Endodermal cell (in vitro differentiated cells): ENCODE measurements at places on chromosomes 3 and 15. TPM values are rescaled to one million over a fixed set of nuclear protein-coding genes. Genes with fewer than 3 reads are reported as not detected.

Gene SKOR1
- 0.14 and 0.37 TPM in 2 replicates for total RNA-seq

Gene NPAP1
- 0.14 and 0.29 TPM in 2 replicates for total RNA-seq

Gene RTP3
- not detected in 3 replicates for total RNA-seq

Gene LRRC31
- total RNA-seq: not detected in 2 replicates

Gene CRYGS
- total RNA-seq: 2.0 and 2.4 TPM in 2 replicates

Gene SI
- not detected in 2 replicates for total RNA-seq

Gene FBXW12
- total RNA-seq: 0.13 TPM in 1 of 2 replicates, not detected in the other

Gene KNG1
- not detected in 2 replicates for total RNA-seq

Gene KLHL40
- total RNA-seq: not detected in 3 replicates

DNA sequence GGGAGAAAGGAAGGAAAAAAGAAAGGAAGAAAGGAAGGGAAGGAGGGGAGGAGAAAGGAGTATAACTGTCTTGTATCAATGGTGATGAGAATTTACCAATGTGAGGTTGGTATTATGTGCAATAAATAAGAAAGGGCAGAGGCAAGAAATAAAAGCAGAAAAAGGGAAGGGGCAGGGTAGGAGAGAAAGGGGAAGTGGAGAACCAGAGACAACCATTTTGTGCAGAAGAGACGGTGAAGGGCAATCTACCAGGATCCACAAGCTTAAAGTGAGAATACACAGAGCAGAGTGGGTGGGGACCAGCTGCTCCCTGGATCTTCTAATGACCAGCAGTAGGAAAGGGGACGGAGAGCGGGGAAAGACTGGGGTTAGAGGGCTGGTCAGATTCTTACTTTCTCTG, 106.9 kb upstream of the SLCO2A1 start:
- H3K27me3 ChIP-seq: no peaks in the 10 kb centered on the region
- no peak overlapping the region for H3K4me3 ChIP-seq
- no peak for DNase-seq
- no peaks in the 10 kb centered on the region for H3K36me3 ChIP-seq

GRCh38 chr15:29522373-29523276, 253.0 kb upstream of the NSMCE3 start:
- no peaks in the 10 kb centered on the region for H3K4me1 ChIP-seq
- no peak for DNase-seq
- no peaks in the 10 kb centered on the region for H3K36me3 ChIP-seq
- no peak overlapping the region for H3K4me3 ChIP-seq
- no peaks in the 10 kb centered on the region for H3K27me3 ChIP-seq
- no peak overlapping the region for H3K27ac ChIP-seq

DNA sequence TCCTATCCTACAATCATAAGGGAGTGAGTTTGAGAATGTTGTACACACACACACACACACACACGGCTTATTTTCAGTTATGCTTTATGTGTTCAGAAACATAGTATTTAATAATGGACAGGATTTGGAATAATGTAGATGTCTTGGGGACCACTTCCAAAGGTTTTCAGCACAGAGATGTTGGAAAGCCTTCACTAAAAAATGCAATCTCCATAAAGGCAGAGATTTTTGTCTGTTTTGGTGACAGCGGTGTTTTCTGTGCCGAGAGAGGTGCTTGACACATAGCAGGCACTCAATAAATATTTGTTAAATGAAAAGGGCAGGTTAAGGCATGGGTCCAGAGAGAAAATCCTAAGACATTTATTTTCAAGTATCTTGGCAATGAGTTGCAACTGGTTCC, 428.2 kb upstream of the RGMA start:
- H3K36me3 ChIP-seq: no peaks in the 10 kb centered on the region
- no peak overlapping the region for H3K27ac ChIP-seq
- no peaks in the 10 kb centered on the region for H3K27me3 ChIP-seq
- no peaks in the 10 kb centered on the region for H3K4me1 ChIP-seq
- H3K4me3 ChIP-seq: no peak overlapping the region

DNA sequence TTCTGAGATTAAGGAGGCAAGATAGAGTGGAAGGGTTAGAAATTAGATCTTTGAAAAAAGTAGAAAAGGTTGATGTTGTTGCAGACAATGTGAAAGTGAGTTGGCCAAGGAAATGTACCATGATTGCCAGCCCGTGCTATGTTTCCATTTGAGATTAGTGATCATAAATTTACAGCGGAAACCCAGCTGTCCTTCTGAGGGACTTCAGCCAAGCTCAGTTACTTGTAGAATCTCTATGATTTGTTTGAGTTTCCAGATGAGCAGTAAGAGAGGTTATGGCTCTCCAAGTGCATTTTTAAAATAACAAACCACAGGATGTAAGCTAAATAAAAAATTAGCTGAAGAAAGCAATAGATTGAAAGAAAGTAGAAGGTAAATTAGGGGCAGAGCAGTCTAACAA, 54.2 kb upstream of the RBMS3 start:
- H3K4me1 ChIP-seq: no peaks in the 10 kb centered on the region
- no peaks in the 10 kb centered on the region for H3K27me3 ChIP-seq
- DNase-seq: no peak
- no peak overlapping the region for H3K27ac ChIP-seq
- no peak overlapping the region for H3K4me3 ChIP-seq

GRCh38 chr3:140285380-140285779, 350.4 kb downstream of the CLSTN2 start:
- H3K4me1 ChIP-seq: peaks cover 5% of the 10 kb centered on the region
- no peak overlapping the region for H3K4me3 ChIP-seq
- no peak overlapping the region for H3K27ac ChIP-seq
- DNase-seq: no peak
- no peaks in the 10 kb centered on the region for H3K27me3 ChIP-seq

- no peaks in the 10 kb centered on the region for H3K4me1 ChIP-seq
- no peak overlapping the region for H3K27ac ChIP-seq
- no peaks in the 10 kb centered on the region for H3K36me3 ChIP-seq
- H3K27me3 ChIP-seq: no peaks in the 10 kb centered on the region
- no peak overlapping the region for H3K4me3 ChIP-seq
- peak; percentile 57 for DNase-seq
These were observed 22.1 kb upstream of the ATP2B2 start for GRCh38 chr3:10527295-10528001.

- no peak overlapping the region for H3K27ac ChIP-seq
- H3K27me3 ChIP-seq: no peaks in the 10 kb centered on the region
- no peaks in the 10 kb centered on the region for H3K36me3 ChIP-seq
- peaks cover 4% of the 10 kb centered on the region for H3K4me1 ChIP-seq
- no peak for DNase-seq
These were observed 466.7 kb downstream of the ERC2 start for GRCh38 chr3:56001537-56001936.

DNA sequence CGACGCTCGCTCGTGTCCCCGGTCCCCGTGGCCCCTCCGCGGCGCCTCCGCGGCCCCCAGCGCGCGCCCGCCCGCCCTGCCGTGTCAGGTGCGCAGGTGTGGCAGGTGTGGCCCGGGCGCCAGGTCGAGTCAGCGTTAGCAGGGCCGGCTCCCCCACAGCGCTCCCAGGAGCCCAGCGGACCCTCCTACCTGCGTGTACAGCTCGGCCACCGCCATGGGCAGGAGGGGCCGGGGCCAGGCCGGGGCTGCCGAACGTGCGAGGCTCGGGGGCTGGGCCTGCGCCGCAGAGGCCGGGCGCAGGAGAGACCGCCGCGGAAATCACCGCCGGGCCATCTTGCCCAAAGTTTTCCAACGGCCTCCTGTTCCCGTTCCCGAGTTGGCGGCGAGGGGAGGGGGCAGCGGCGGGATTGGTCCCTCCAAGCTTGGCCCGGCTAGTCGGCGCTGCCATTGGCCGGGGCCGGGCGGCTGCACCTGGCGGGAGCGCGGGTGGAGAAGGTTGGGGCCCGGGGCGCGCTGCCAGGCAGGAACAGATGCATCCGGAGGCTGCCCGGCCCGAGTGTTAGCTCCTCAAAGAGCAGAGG, at the start of gene MYO5C:
MYO5C (minus strand) TSS at position 384 of the 581 bp plus-strand sequence; CDS start at position 216, 168 bp downstream.
- H3K4me3 ChIP-seq: peak within 1 kb of the TSS; percentile 71
- H3K27ac ChIP-seq: no peak within 1 kb of the TSS

- DNase-seq: peak; percentile 59
- no peak overlapping the region for H3K27ac ChIP-seq
- no peaks in the 10 kb centered on the region for H3K4me1 ChIP-seq
- no peaks in the 10 kb centered on the region for H3K27me3 ChIP-seq
- no peaks in the 10 kb centered on the region for H3K36me3 ChIP-seq
These were observed 301.8 kb upstream of the PDZRN3 start for GRCh38 chr3:73926360-73927202.

- DNase-seq: peak; percentile 67
- H3K27me3 ChIP-seq: peaks cover 74% of the 10 kb centered on the region
- H3K4me3 ChIP-seq: peak overlapping the region; percentile 95
- H3K27ac ChIP-seq: peak overlapping the region; percentile 47
- H3K36me3 ChIP-seq: no peaks in the 10 kb centered on the region
These were observed 3.0 kb downstream of the MEIS2 start for GRCh38 chr15:37097144-37097919.

DNA sequence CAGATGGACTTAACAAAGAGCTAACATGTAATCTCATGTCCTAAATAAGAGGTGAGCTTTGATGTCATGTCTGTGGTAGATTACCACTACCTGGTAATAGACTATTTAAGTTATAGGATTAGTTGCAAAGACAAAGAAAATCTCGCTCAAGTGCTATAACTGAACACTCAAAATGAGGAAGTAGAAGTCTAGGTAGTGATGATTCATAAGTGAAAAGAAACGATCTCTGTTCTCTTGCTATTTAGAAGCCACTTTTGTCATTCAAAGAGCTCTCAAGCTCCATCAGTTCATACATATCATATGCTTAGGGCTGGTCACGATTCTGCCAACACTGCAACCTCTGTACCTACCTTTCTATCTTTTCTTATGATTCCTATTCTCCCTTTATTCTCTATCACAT, 110.9 kb downstream of the EDEM1 start:
- no peaks in the 10 kb centered on the region for H3K4me1 ChIP-seq
- H3K27ac ChIP-seq: no peak overlapping the region
- no peak for DNase-seq
- H3K4me3 ChIP-seq: no peak overlapping the region
- no peaks in the 10 kb centered on the region for H3K36me3 ChIP-seq

- no peak overlapping the region for H3K27ac ChIP-seq
- H3K4me3 ChIP-seq: no peak overlapping the region
- no peak for DNase-seq
- H3K36me3 ChIP-seq: peaks cover 8% of the 10 kb centered on the region
These were observed 276.2 kb upstream of the TBC1D5 start for GRCh38 chr3:18018491-18019160.

DNA sequence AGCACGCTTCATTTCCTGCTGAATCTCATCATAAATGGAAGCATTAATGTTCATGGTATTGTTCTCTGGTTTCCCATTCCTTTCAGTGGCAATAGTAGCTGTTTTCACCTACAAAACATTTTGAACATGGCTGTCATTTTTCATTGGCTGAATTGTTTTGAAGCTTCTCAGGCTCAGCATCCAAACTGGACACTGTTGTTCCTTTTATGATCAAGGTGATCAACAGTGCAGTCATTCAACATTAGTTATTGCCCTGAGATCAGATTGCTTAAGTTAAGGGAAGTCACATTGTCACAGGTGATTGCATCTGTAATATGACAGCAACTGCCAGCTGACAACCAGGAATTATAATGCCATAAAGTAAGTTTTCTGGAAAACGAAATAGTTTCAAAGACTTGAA, 46.9 kb downstream of the SATB1 start:
- H3K36me3 ChIP-seq: peaks cover 25% of the 10 kb centered on the region
- H3K4me3 ChIP-seq: no peak overlapping the region
- no peaks in the 10 kb centered on the region for H3K27me3 ChIP-seq
- no peak for DNase-seq

DNA sequence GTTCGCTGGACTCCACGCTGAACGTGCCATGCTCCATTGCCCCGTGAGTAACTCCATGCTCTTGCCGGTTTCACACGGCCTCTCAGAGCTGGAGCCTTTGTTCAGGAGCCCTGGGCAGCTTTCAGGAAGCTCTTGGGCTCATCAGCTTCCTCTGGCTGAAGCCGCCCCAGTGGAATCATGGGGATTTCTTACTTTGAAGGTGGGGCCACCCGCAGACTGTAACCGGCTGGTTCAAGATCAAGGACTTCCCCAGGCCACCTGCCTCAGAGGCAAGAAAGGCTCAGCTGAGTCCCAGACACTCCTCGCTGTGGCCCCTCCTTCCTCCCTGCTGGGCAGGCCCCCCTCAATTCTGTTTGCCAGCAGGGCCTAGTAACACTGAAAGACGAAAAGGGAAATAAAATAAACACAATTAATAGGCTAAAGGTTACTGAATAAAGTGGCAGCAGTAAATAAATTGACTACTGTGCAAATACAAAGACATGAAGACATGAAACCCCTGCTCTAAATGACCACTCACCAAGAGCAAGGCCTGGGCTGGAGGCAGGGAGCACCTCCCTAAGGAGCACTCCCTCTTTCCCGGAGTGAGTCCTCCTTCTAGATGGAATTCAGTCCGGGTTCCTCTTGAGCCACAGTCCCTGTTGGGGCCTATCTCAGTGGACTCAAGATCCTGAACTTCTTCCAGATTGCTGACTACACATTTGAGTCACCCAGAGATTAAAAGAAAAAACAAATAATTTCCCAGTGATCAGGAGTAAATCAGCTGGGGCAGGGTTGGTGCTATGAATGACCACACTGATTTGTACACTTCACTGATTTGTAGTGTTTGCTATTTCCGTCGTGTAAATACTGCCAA, 51.0 kb downstream of the ZDHHC19 start:
- H3K4me1 ChIP-seq: no peaks in the 10 kb centered on the region
- peak; percentile 79 for DNase-seq
- H3K4me3 ChIP-seq: no peak overlapping the region
- peak overlapping the region; percentile 54 for H3K27ac ChIP-seq
- H3K27me3 ChIP-seq: no peaks in the 10 kb centered on the region
- H3K36me3 ChIP-seq: no peaks in the 10 kb centered on the region

- no peak overlapping the region for H3K27ac ChIP-seq
- H3K4me1 ChIP-seq: peaks cover 14% of the 10 kb centered on the region
- H3K27me3 ChIP-seq: no peaks in the 10 kb centered on the region
- DNase-seq: peak; percentile 49
- no peak overlapping the region for H3K4me3 ChIP-seq
- no peaks in the 10 kb centered on the region for H3K36me3 ChIP-seq
These were observed 10.1 kb downstream of the ITGA11 start for GRCh38 chr15:68421798-68422402.

DNA sequence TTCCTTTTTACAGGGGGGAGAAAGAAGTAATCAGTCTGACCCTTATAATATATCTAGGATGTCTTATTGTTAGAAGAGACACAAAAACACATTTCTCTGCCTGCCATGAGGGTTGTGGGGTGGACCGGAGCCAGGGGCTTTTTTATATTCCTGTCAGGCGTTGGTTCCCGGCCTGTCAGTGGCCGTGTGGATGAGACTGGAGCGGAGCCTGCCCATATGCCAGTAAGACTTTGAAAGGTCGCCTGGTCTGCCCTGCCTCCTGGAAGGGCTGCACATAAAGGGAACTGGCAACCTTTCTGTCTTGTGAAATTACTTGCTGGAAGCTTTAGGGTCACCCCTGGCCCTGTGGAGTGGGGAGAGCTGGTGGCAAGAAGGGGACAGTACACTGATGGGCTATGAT, 34.7 kb downstream of the MAP3K13 start:
- H3K36me3 ChIP-seq: no peaks in the 10 kb centered on the region
- DNase-seq: no peak
- H3K4me3 ChIP-seq: no peak overlapping the region
- H3K4me1 ChIP-seq: no peaks in the 10 kb centered on the region
- peak overlapping the region; percentile 47 for H3K27ac ChIP-seq
- no peaks in the 10 kb centered on the region for H3K27me3 ChIP-seq

GRCh38 chr15:76162784-76163456, 103.1 kb downstream of the TMEM266 start:
- no peak overlapping the region for H3K27ac ChIP-seq
- H3K36me3 ChIP-seq: no peaks in the 10 kb centered on the region
- H3K4me3 ChIP-seq: no peak overlapping the region
- no peaks in the 10 kb centered on the region for H3K27me3 ChIP-seq

GRCh38 chr3:185843635-185844034, 18.8 kb upstream of the IGF2BP2 start:
- H3K27ac ChIP-seq: no peak overlapping the region
- no peaks in the 10 kb centered on the region for H3K27me3 ChIP-seq
- H3K36me3 ChIP-seq: no peaks in the 10 kb centered on the region
- DNase-seq: no peak
- no peak overlapping the region for H3K4me3 ChIP-seq
